CD4-positive, alpha-beta T cell (primary cell): ENCODE measurements at places on chromosomes 1 and 21. TPM values are rescaled to one million over a fixed set of nuclear protein-coding genes. Genes with fewer than 3 reads are reported as not detected.
A peak's percentile ranks its signal among the peaks of the same experiment; 100 is the strongest.

DNA sequence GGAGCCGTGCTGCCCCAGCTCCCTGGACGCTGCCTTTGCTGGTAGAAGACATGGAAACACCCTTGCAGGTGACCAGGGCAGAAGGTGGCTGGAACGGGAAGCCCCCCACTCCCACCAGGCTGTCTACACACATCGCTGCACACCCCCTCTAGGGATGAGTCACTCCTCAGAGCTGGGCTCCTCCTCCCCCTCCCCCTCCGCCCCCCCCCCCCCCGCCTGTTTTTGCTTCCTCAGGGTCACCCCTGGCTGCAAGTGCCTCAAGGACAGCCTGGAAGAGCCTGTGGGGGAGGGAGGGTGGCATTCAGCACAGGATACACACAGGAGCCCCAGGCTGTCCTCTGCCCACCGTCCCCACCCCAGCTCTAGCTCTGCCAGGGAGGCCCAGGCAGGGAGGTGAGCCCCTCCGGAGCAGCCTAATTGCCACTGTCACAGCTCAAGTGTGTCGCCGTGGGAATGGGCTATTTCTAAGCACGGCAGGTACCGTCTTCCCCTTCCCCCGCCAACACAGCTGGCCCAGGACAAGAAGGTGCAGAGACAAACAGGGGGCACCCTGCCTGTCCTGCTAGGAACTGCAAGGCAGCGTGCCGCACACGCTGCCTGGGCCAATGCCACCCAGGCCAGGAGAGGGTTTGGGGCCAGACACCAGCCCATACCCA lies 2.5 kb downstream of the FNDC10 start:
- no peak for DNase-seq

- DNase-seq = peak; percentile 50
These were observed 166.9 kb downstream of the TOMM20 start for GRCh38 chr1:234961456-234962339.

GRCh38 chr1:50542362-50542761 lies 119.1 kb upstream of the DMRTA2 start:
- DNase-seq = no peak

DNA sequence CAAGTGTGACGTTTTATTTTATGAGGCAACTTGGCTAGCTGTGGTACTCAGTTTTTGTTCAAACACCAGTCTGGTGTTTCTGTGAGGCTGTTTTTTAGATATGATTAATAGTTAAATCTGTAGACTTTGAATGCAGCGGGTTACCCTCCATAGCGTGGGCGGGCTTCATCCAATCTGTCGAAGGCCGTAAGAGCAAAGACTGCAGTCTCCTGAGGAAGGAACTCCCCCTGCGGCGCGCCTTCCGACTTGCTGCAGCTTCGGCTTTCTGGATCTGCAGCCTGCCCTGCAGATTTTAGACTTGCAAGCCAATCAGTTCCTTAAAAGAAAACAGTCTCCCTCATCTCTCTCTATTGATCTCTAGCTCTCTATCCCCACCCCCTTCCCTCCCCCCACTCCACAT lies 4.2 kb upstream of the ZNF496 start:
- no peak for DNase-seq

LAMB3 gene
- 0.25 TPM for total RNA-seq

- DNase-seq = no peak
These were observed 63.5 kb upstream of the NRIP1 start for GRCh38 chr21:15128267-15128666.

DNA sequence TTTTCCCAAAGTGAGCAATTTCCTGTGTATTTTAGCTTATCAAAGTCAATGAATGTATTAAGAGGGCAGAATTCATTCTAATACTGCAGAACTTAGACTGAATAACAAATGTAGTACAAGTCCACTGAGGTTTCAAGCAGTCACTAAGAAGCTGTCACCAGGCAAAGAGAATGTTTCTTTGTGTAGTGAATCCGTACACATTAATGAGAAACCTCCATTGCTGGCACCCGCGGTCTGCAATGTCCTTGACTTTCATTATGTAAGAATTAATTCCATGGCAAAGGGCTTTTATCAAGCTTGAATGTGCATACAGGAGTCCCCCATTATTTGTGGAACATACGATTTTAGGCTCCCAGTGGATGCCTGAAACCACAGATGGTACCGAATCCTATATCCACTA lies 719.5 kb upstream of the TMPRSS15 start:
- DNase-seq = no peak

- DNase-seq = no peak
These were observed 83.9 kb upstream of the ZNF648 start for GRCh38 chr1:182145441-182145840.
